Pulmonary artery endothelial cell (primary cell): ENCODE measurements at places on chromosomes 12 and 14. TPM values are rescaled to one million over a fixed set of nuclear protein-coding genes. Genes with fewer than 3 reads are reported as not detected.

Gene PSMB5
- 302 and 331 TPM in 2 replicates for total RNA-seq

Gene HSPA2
- 3.9 and 5.5 TPM in 2 replicates for total RNA-seq

Gene HCAR2
- not detected in 2 replicates for total RNA-seq

Gene CEBPE
- not detected in 2 replicates for total RNA-seq

Gene PAWR
- 99.3 and 123 TPM in 2 replicates for total RNA-seq

Gene KRT75
- total RNA-seq: not detected in 2 replicates

Gene NKX2-8
- not detected in 2 replicates for total RNA-seq

Gene NPAS3
- total RNA-seq: 0.07 TPM in 1 of 2 replicates, not detected in the other

Gene AMIGO2
- 15.2 and 23.4 TPM in 2 replicates for total RNA-seq

Gene RNASE12
- total RNA-seq: not detected in 2 replicates

Gene FOXN4
- not detected in 2 replicates for total RNA-seq

Gene COX8C
- total RNA-seq: not detected in 2 replicates

Gene KRT73
- not detected in 2 replicates for total RNA-seq

Gene TRIM9
- 0.04 and 0.07 TPM in 2 replicates for total RNA-seq

Gene PHLDA1
- total RNA-seq: 28.6 and 37.5 TPM in 2 replicates

Gene NGB
- not detected in 2 replicates for total RNA-seq

Gene PRB2
- not detected in 2 replicates for total RNA-seq

Gene AEBP2
- total RNA-seq: 21.1 and 21.2 TPM in 2 replicates

Gene TAS2R46
- 1.3 and 1.6 TPM in 2 replicates for total RNA-seq

Gene CMTM5
- not detected in 2 replicates for total RNA-seq

Gene BBOF1
- total RNA-seq: 1.3 and 1.9 TPM in 2 replicates
